ENCODE measurements at places on chromosomes 7 and 10. TPM values are rescaled to one million over a fixed set of nuclear protein-coding genes. Genes with fewer than 3 reads are reported as not detected.
A peak's percentile ranks its signal among the peaks of the same experiment; 100 is the strongest.

- no peaks in the 10 kb centered on the region for H3K36me3 ChIP-seq
- no peaks in the 10 kb centered on the region for H3K27me3 ChIP-seq
- no peak overlapping the region for H3K27ac ChIP-seq
- H3K4me3 ChIP-seq: no peak overlapping the region
Measured at GRCh38 chr7:102834999-102835398, 77.8 kb upstream of the LRRC17 start.

GRCh38 chr7:149241696-149242095 is 2.2 kb downstream of the ZNF212 start:
- H3K36me3 ChIP-seq: no peaks in the 10 kb centered on the region
- no peak overlapping the region for H3K27ac ChIP-seq
- DNase-seq: no peak
- H3K4me1 ChIP-seq: peaks cover 15% of the 10 kb centered on the region
- H3K4me3 ChIP-seq: no peak overlapping the region

GRCh38 chr7:144489504-144489903 is 86.0 kb upstream of the NOBOX start:
- no peaks in the 10 kb centered on the region for H3K27me3 ChIP-seq
- H3K4me3 ChIP-seq: no peak overlapping the region
- no peaks in the 10 kb centered on the region for H3K4me1 ChIP-seq

- H3K27ac ChIP-seq: no peak overlapping the region
- no peak overlapping the region for H3K4me3 ChIP-seq
- H3K27me3 ChIP-seq: no peaks in the 10 kb centered on the region
- no peaks in the 10 kb centered on the region for H3K36me3 ChIP-seq
Measured at GRCh38 chr10:4704034-4704545, 121.9 kb upstream of the AKR1E2 start.

GRCh38 chr7:69640925-69641594 is 42.8 kb downstream of the AUTS2 start:
- H3K27ac ChIP-seq: no peak overlapping the region
- no peak for DNase-seq
- no peak overlapping the region for H3K4me3 ChIP-seq
- H3K36me3 ChIP-seq: no peaks in the 10 kb centered on the region
- no peaks in the 10 kb centered on the region for H3K27me3 ChIP-seq

DNA sequence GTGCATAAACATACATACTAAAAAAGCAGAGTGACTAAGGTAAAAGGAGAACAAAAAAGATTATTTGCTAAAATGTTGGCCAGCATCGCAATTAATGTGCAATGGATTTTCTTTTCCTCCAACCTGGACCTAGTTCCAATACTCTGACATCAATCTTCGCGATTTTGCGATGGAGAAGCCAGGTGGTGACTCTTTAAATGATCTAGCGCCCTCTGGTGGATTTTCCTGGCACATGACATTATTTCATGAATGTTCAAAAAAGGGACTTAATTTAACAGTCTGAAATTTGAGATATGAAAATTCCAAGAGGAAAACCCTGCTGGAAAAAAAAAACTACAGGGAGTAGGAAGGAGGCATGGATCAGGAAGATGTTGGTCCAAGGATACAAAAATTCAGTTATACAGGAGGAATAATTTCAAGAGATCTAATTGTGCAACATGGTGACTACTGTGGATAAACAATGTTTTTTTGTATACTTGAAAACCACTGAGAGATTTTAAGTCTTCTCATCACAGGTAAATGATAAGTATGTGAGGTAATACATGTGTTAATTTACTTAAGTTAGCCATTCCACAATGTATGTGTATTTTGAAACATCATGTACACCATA is 4.3 kb upstream of the KCNMA1 start:
- peak; percentile 64 for DNase-seq
- no peaks in the 10 kb centered on the region for H3K27me3 ChIP-seq
- H3K4me1 ChIP-seq: no peaks in the 10 kb centered on the region

- no peak overlapping the region for H3K4me3 ChIP-seq
- no peaks in the 10 kb centered on the region for H3K27me3 ChIP-seq
- H3K27ac ChIP-seq: no peak overlapping the region
- no peaks in the 10 kb centered on the region for H3K4me1 ChIP-seq
- H3K36me3 ChIP-seq: no peaks in the 10 kb centered on the region
- DNase-seq: peak; percentile 18
Measured at GRCh38 chr7:144738708-144739314, 97.0 kb downstream of the TPK1 start.

DNA sequence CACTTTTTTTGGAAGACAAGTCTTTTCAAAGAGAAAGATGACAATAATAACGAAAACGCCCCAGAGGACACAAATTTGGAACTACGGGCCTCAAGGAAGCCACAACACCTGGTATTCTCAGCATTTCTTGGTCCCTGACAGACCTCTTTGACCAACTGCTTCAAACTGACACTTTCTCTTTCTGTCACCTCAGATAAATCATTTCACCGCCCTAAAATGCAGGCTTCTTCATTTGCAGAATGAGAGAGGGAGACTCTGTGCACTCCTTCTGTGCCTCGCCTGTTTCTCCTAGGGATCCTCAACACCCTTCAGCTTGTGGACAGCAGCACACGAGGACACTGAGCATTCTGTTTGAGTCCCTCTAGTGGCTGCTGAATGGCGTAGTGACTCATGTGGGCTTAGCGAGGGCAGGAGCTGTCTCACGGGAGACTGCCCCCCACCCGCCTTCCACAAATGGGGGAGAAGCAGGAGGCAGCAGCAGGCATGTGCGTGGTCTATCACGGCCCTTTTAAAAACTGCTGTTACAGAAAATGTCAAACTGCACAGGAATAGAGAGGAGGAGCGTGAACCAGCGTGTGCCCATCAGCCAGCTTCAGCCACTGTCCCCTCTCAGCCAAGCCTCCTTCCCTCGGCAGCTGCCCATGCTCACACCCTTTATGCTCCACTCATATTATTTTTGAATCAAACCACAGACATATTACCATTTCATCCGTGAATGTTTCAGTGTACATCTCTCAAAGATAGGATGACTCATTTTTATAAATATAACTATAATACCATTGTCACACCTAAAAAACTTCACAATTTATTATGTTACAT is 41.4 kb downstream of the GSDME start:
- no peak overlapping the region for H3K27ac ChIP-seq
- H3K36me3 ChIP-seq: no peaks in the 10 kb centered on the region
- H3K4me1 ChIP-seq: no peaks in the 10 kb centered on the region

DNA sequence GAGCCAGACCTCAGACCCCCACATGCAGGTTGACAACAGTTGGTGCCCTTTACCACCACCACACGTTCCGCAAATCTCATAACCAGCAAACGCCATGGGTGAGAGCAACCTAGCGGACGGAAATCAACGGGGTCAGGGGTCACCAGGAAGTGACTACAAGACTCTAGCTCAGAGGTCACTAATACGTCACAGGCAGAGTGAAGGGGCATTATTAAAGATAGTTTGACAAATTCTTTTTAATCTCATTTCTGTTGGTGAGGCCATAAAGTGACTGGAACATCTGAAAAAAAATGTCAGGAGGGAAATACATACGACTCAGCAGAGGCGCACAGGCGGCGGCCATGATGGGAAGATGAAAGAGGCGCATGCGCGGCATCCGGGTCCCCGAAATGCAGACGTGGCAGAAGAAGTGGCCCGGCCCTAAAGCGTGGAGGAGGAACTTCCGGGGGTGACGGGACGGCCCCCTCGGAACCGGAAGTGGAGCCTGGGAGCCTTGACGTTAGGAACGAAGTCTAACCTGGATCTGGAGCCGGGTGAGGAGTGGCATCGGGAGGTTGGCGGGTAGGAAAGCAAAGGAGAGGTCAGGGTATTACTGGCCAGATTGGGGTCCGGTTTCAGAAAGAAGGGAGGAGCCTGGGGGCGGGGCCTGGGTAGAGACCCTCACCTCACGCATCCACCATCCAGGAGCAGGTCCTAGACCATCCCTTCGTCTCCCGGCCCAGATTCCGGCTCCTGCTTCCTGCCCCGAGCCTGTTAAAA is at the start of gene SEC24C:
TSS of gene SEC24C (plus strand) at position 468 of the 759 bp plus-strand sequence. CDS start 2,461 bp downstream, outside the sequence.
- peak within 1 kb of the TSS; percentile 79 for H3K27ac ChIP-seq
- H3K4me3 ChIP-seq: peak within 1 kb of the TSS; percentile 98
- DNase-seq: peak; percentile 93
- 0 out of 2 replicates have a peak, but pooled peaks cover 5% of the 10 kb centered on the region for H3K36me3 ChIP-seq
- H3K27me3 ChIP-seq: no peaks in the 10 kb centered on the region
- peaks cover 2% of the 10 kb centered on the region for H3K4me1 ChIP-seq

DNA sequence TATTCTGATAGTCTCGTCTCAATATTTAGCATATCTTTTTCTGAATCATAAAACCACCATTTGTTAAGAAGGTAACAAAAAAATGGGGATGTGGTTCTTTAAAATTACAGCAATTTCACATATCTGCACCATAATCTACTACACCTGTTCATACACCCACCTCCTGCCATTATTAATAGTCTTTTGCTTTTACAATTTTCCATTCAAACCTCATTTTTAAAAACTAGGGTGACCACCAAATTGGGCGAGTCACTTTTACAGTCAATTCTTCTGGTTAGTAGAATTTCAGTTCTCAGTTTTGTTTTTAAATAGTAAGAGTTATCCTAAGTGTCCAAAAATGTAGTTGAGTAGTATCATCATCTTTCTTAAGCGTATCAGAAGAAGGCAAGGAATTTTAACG is 48.4 kb upstream of the GSAP start:
- no peaks in the 10 kb centered on the region for H3K27me3 ChIP-seq
- H3K27ac ChIP-seq: no peak overlapping the region
- DNase-seq: no peak
- no peaks in the 10 kb centered on the region for H3K4me1 ChIP-seq

DNA sequence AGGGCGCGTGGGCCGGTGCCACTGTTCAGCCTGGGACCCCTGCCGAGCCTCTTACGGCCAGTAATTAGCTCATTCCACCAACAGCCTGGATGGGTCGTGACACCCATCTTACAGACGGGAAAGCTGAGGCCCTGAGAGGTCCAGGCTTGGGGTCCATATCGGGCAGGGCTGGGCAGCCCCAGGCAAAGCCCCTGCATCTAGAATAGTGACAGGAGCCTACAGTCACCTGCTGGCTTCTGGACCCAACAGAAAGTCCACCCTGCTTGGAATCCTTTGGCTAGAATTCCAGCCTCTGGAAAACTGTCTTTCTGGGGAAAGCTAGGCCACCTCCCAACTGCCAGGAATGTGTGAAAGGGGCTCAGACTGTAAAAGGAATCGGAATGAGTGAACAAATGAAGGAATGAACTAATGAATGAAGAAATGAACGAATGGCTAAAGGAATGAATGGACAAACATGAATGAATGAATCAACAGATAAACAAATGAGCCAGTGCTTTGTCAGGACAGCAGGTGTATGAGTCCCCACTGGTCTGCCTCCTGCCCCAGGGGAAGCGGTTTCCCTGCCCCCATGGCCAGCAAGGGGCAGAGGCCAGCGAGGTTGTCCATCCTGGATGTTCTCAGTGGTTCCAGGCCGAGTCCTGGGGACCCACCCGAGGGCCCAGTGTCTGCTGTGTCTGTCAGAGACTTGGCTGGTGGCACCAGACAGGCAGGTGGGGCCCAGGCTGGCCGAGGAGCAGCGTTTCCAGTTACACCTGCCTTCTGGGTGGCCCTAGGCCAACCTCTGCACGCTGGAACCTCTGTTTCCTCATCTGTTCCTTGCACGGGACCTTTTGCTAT is 24.1 kb upstream of the PDGFA start:
- no peak overlapping the region for H3K4me3 ChIP-seq
- H3K27me3 ChIP-seq: no peaks in the 10 kb centered on the region
- peaks cover 25% of the 10 kb centered on the region for H3K4me1 ChIP-seq

- peak overlapping the region; percentile 10 for H3K27ac ChIP-seq
- no peaks in the 10 kb centered on the region for H3K36me3 ChIP-seq
- peaks cover 19% of the 10 kb centered on the region for H3K4me1 ChIP-seq
- no peaks in the 10 kb centered on the region for H3K27me3 ChIP-seq
Measured at GRCh38 chr10:119460369-119461195, 81.9 kb downstream of the RGS10 start.

GRCh38 chr10:97898429-97898828 is 48.8 kb downstream of the GOLGA7B start:
- no peak overlapping the region for H3K4me3 ChIP-seq
- H3K36me3 ChIP-seq: no peaks in the 10 kb centered on the region
- no peak overlapping the region for H3K27ac ChIP-seq
- no peaks in the 10 kb centered on the region for H3K27me3 ChIP-seq

- peaks cover 19% of the 10 kb centered on the region for H3K4me1 ChIP-seq
- no peaks in the 10 kb centered on the region for H3K27me3 ChIP-seq
- peak overlapping the region; percentile 68 for H3K27ac ChIP-seq
Measured at GRCh38 chr10:91924212-91925021, 847 bp downstream of the BTAF1 start.

DNA sequence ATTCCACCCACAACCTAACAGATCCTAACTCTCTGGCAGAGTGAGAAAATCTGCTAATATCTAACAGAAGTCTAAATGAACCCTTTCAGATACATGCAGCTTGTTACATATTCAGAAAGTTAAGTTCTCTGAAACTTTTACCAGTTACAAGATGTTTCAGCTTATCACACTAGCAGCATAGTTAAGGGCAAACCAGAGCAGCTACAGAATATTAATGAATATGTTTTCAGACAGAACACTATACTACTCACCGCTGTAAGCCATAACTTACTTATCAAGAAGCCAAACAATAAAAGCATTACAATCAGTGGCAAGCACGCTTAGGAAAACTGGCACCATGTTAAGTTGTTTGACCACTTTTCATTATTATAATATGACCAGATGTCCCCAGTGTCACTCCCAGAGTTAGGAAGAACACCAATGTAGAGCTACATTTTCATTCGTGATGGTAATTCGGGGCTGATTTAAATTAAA is 2.7 kb downstream of the ITGB1 start:
- H3K27me3 ChIP-seq: no peaks in the 10 kb centered on the region
- peaks cover 4% of the 10 kb centered on the region for H3K36me3 ChIP-seq
- H3K4me3 ChIP-seq: no peak overlapping the region
- H3K4me1 ChIP-seq: peaks cover 63% of the 10 kb centered on the region

Gene MYO1G
- 0.74 TPM for total RNA-seq

Gene INTS15
- 24.3 TPM for total RNA-seq

Gene UNCX
- total RNA-seq: not detected

Gene MYL7
- total RNA-seq: not detected

Gene COPG2
- 31.0 TPM for total RNA-seq

Gene GRM3
- total RNA-seq: not detected

Gene PPP1R3C
- 0.20 TPM for total RNA-seq

Gene PBLD
- total RNA-seq: 2.2 TPM

Gene STAG3
- 1.2 TPM for total RNA-seq
